ENCODE measurements at places on chromosomes 6 and 20.

GRCh38 chr6:108564178-108564577, 3.5 kb downstream of the FOXO3 start:
- no peak for DNase-seq

- no peak for DNase-seq
These were observed 103.6 kb downstream of the MAP3K7 start for GRCh38 chr6:90483116-90483839.

DNA sequence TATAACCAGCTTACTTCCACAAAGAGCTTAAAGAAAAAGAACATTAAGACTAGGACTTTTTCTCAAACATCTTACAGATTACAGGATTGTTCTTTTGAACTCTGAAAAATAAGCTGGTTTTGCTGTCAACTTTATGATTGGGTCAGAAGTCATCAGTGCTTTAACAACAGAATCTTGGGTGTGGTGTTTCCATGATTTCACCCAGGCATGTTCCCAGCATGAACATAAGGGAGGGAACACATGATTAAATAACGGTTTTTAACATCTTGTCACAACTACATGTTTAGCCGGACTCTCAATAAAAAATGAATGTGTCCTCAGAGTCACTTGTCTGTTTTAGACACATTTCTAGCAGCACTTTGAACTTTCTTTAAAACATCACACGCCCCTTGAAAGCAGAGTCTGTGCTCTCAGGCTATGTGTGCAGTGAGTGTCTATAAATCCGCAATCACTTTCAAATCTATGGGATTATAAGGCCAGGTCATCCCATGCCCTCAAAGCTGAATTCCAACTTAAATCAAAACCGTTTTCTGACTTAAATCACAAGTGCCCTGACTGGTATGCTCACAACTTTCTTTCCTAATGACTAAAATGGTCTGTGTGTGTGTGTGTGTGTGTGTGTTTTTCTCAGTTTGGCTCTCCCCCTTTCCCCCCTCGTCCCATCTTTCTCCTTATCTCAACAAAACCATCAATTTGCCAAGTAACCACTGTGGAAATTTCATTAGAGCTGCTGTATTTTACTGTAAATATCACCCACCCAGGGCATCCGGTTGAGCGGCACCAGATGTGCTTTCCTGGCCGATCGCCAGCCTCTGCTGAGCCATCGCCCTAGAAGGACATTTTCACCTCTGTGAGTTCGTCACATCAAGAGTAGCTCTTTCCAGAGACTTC, 216.8 kb upstream of the DTNBP1 start:
- DNase-seq = peak; percentile 1

GRCh38 chr6:71031912-71032311, 75.1 kb upstream of the B3GAT2 start:
- no peak for DNase-seq

GRCh38 chr6:149988550-149989346, 25.0 kb downstream of the ULBP1 start:
- DNase-seq = no peak

DNA sequence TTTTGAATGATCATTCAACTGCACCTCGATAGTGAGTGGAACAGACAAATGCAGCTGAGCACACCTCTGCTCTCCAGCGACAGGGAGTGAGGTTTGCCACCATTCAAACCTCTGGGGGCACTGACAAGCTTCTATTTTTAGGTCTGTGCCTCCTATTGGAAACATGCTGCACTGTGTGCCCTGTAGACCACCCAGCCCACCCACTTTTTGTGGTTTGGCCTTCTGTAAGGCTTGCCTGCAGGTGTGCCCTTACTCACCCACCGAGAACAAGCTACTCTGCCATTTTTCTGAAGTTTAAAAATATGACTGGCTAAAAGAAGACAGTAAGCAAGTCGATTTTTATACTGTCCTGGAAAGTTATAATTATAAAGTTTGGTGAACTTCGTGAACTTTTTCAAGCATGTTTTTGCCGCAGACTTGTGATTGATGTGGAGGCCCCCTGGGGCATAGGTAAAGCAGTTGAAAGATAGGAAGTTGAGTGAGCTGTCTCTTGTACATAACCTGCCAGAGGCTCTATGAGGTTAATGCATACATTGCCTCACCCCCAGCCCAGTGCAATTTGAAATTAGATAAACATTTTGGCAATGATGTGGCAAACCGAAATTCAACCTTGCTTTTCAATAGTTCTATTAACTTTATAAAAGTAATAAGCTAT, 53.8 kb downstream of the ADGRG6 start:
- DNase-seq = no peak

DNA sequence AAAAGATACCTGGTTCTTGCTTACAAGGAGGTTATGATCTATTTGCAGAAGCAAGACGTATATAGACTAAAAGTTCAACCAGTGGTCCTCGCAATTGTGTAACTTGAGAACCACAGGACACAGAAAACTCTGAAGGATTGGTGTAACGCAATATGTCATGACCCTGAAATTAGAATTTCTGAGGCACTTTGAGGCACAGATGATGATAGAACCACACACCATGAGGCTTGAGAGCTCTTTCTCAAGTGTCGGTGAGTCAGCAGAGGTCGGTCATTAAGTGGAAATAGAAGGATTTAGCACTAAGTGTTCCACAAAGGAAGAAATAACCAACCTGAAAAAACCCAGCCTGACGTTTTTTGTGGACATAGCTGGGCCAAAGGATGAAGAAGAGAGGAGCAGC, 15.3 kb upstream of the CCN2 start:
- no peak for DNase-seq

DNA sequence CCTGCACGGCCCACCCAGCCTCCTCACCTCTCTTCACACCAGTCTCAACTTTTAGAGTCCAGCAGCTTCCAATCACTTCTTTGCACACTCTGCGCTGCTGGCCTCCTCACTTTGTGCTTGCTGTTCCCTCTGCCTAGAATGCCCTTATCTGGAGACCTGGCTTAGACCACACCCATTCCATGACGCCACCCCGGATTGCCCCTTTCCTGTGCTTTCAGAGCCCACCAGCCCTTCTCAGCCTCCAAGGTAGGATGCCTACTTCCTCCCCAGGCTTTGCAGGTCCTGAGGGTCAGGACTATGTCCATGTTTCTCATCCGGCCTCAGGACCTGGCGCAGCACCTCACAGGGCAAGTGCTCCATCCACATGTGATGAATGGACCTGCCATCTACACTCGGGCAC, 27.0 kb upstream of the AVP start:
- DNase-seq = no peak

DNA sequence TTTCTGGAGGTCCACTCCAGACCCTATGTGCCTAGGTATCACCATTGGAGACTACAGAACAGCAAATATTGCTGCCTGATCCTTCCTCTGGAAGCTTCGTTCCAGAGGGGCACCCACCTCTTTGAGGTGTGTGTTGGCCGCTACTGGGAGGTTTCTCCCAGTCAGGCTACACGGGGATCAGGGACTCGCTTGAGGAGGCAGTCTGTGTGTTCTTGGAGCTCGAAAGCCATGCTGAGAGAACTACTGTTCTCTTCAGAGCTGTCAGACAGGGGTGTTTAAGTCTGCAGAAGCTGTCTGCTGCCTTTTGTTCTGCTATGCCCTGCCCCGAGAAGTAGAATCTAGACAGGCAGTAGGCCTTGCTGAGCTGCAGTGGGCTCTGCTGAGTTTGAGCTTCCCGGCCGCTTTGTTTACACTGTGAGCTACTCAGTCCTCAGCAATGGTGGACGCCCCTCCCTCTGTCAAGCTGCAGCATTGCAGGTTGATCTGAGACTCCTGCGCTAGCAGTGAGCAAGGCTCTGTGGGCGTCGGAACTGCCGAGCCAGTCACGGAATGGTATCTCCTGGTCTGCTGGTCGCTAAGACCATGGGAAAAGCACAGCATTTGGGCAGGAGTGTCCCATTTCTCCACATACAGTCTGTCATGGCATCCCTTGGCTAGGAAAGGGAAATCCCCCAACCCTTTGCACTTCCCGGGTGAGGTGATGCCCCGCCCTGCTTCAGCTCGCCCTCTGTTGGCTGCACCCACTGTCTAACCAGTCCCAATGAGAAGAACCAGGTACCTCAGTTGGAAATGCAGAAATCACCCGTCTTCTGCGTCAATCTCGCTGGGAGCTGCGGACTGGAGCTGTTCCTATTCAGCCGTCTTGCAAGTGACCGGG, 32.5 kb upstream of the ASCC3 start:
- no peak for DNase-seq

GRCh38 chr6:161963634-161964234, 689.9 kb upstream of the AGPAT4 start:
- DNase-seq = no peak

GRCh38 chr20:17379651-17380050, 151.5 kb downstream of the BFSP1 start:
- DNase-seq = no peak

DNA sequence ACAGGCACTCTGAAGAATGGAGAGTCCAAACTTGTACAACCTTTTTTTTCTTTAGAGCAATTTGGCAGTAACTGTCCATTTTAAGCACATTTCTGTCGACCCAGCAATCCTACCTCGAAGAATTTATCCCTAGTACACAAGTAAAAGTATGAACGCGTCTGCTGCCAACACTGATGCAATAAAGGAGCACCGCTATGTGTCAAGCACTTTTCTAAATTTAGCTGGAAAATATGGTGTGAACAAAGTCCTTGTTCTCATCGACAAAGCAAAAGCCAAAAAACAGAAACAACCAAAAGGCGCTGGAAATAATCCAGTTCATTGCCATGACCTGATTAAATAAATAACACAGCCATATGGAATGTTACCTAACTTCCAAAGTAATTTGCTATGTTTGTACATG, 1.1 kb downstream of the DPM1 start:
- no peak for DNase-seq

DNA sequence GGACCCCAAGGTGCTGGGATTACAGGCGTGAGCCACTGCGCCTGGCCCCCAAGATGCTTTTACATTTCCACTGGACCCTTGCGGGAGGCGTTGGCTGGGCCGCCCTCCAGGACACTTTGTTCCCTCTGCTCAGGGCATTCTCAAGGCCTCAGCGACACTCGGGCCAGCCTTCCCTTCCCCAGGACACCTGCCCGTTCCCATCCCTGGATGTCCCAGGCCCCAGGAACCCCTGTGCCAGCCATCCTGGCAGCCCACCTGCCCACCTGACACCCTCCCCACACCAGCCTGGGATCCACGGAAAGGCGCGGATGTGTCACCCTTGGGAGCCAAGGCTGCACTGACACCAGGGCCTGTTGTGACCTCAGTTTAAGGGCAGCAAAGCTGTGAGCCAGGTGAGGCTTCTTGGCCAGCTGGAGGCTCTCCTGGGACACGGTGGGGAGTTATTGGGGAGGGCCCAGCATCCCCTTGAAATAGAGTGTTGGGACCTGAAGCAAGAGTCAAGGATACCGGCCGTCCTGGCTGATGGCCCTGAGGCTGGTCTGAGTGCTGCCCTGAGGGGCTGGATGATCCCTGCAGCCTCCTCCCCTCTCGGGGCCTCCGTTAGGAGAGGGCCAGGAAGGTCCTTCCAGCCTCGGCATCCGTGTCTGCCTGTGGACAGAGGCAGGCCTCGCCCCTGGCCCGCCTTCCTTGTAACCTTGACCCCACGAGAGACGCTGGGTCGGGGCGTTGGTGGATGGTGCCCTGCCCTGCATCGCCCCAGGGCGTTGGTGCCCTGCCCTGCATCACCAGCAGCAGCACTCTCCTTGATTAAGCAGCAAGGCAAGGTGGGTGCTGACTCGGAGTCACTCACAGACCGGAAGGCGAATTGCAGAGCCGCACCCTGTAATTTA, 84.2 kb upstream of the BHLHE23 start:
- no peak for DNase-seq

GRCh38 chr20:44776980-44777379, 31.3 kb downstream of the KCNK15 start:
- DNase-seq = no peak

- DNase-seq = peak; percentile 34
These were observed 143.5 kb upstream of the AFDN start for GRCh38 chr6:167683028-167683862.

- DNase-seq = no peak
These were observed 568 bp downstream of the AGPAT1 start for GRCh38 chr6:32175322-32175710.

GRCh38 chr6:29627755-29628418, 5.1 kb downstream of the GABBR1 start:
- peak; percentile 50 for DNase-seq

- DNase-seq = no peak
These were observed 47.1 kb upstream of the GATA5 start for GRCh38 chr20:62522748-62523396.

DNA sequence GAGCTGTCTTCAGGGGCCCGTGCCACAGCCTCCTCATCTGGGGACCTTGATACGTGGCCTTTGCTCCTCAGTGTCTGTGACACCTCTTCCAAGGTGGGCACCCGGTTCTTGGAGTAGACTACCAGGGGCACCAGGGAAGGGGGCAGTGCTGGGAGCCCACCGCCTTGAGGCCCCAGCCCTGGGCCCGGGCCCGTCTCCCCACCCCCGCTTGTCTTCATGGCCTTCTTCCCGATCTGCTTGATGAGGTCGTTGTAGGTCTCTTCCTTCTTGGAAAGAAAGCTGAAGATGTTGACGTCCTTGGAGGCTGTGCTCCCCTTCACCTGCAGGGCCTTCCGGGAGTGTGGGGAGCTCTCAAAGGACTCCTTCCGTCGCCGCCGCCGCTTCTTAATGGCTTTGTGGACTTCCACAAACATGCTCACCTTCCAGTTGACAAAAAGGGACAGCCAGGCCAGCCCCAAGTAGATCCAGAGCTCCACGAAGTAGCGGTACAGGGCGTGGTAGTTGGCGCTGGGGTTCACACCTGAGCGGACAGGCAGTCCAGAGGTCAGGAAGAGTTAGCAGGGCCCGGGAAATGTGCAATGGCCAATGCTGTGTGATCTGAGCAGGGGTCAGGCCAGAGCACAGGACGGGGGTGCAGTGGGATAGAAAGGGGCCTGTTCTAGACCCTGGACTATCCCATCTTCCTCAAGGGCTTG, 37.9 kb downstream of the KCNK5 start:
- DNase-seq = no peak

- no peak for DNase-seq
These were observed 50.3 kb upstream of the CDKAL1 start for GRCh38 chr6:20483887-20484497.

DNA sequence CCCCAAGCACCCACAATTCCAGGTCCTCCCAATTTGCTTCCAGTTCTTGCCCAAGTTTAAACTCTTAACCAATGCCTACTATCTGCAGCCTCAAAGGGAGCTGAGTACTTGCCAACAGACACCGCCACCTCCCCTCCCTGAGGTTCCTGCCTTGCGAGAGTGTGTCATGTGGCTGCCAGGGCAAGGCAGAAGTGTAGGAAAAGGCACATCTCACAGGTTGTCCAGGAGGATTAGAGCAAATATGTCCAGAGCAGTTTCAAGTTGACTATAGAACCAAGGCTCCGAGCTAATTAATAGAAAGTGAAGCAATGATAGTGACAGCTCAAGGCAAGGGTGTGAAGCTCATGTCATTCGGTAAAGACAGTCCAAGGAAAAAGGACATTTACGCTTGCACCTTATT, 127.8 kb downstream of the ATXN1 start:
- DNase-seq = no peak

DNA sequence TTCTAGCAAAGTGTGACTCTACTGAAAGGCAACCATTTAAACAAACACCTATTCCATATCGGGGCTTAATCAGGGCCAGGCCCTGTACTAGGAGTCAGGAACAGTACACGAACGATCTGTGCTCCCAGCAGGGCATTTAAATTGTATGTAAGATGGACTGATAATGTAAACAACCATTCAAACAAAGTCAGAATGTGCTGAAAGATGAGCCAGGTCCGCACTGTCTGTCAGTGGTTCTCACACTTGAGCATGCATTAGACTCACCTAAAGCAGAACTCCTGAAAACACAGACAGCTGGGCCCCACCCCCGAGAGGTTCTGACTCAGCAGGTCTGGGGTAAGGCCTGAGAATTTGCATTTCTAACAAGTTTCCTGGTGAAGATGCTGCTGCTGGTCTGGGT, 81.6 kb downstream of the PXDC1 start:
- DNase-seq = no peak

- no peak for DNase-seq
These were observed 306.2 kb downstream of the TAF4 start for GRCh38 chr20:61759286-61760065.

All from substantia nigra (tissue), 51 donors.